Trophoblast cell (in vitro differentiated cells and primary cell): ENCODE measurements at places on chromosomes 7 and 10.

DNA sequence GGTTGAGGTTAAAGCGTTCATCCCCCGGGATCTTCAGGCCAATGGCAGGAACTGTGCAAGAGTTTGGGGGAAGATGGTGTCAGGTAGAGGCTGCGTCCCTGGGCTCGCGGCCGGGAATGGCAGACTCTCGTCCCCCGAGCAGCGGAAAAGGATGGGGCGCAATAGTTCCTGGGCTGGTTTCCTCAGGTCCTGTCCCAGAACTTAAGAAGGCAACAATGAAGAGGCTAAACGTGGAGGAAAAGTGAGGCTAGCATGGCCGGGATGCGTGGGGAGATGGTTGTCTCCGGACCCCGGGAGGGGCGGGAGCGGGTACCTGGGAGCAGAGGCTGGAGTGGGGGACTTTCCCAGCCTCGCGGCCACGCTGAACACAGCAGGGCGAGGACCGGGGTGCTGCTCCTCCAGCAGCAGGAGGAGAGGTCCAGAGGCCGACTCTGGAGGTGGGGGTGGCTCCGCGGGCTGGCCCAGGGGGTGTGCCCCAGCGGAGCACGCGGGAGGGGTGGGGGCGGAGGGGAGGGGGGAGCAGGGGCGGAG, 882 bp downstream of the IRF5 start:
- DNase-seq: no peak
- peaks cover 3% of the 10 kb centered on the region for H3K4me1 ChIP-seq
- H3K27ac ChIP-seq: no peak overlapping the region
- H3K27me3 ChIP-seq: peaks cover 36% of the 10 kb centered on the region

DNA sequence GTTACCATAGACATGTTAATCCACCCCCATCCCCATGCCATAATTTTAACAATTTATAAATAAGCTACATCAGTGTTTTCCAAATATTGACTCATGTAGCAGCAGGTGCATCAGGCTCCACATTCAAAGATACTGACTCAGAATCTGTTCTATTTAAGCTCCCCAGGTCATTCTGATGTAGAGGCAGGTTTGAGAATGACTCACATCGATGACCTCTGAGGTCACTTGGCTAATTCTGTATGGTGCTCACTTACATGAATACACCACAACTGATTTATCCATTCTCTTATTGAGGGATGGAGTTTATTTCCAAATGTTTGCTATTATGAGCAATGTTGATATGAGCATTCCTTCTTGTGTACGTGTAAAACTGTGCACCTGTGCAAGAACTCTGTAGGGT, 1159.0 kb downstream of the TYW1 start:
- no peak overlapping the region for H3K27ac ChIP-seq
- no peaks in the 10 kb centered on the region for H3K4me1 ChIP-seq
- H3K36me3 ChIP-seq: no peaks in the 10 kb centered on the region
- H3K27me3 ChIP-seq: no peaks in the 10 kb centered on the region
- H3K4me3 ChIP-seq: no peak overlapping the region

DNA sequence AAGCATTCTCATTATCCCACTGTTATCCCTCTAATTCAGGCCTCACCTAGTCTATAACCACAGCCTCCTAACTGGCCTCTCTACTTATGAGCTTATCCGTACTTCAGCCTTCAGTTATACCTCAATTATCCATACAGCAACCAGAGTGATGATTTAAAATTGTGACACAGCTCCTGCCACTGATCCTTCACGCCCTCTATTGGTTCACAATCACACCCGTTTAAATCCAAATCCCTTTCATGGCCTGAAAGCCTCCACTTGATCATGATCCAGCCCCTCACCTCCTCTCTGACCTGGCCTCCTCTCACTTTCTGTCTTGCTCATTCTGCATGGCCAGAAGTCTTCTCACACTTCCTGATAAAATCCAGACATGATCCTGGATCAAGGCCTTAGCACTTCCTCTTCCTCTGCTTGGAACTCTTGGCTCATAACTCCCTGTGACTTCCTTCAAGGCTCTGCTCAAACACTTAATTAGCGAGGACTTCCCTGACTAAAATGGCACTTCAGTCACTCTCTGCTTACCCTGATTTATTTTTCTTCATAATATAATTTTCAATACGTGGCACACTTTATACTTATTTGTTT, 19.0 kb upstream of the TMEM26 start:
- H3K4me3 ChIP-seq: no peak overlapping the region
- no peaks in the 10 kb centered on the region for H3K27me3 ChIP-seq
- no peak for DNase-seq
- H3K27ac ChIP-seq: no peak overlapping the region

GRCh38 chr7:44827567-44827966, 20.3 kb downstream of the H2AZ2 start:
- no peak overlapping the region for H3K4me3 ChIP-seq
- no peaks in the 10 kb centered on the region for H3K27me3 ChIP-seq
- peaks cover 16% of the 10 kb centered on the region for H3K36me3 ChIP-seq
- H3K4me1 ChIP-seq: peaks cover 8% of the 10 kb centered on the region
- DNase-seq: no peak

GRCh38 chr10:49050366-49050765, 65.0 kb downstream of the VSTM4 start:
- H3K4me3 ChIP-seq: no peak overlapping the region
- H3K36me3 ChIP-seq: no peaks in the 10 kb centered on the region
- H3K27me3 ChIP-seq: no peaks in the 10 kb centered on the region
- no peak for DNase-seq

DNA sequence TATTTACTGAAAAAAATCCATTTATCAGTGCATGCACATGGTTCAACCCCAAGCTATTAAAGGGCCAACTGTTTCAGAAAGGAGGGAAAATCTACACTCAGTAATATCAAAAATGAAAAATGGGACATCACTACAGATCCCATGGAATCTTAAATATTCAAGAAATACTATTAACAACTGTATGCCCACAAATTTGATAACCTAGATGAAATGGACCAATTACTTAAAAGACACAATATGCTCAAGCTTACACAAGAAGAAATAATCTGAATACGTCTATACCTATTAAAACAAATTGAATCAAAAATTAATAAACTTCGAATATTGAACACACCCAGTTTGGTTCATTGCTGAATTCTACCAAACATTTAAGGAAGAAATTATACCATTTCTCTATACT, 87.9 kb downstream of the KMT2C start:
- H3K4me3 ChIP-seq: no peak overlapping the region
- H3K4me1 ChIP-seq: no peaks in the 10 kb centered on the region
- no peaks in the 10 kb centered on the region for H3K27me3 ChIP-seq
- DNase-seq: no peak
- H3K27ac ChIP-seq: no peak overlapping the region

- DNase-seq: peak; percentile 64
- no peak overlapping the region for H3K27ac ChIP-seq
- no peak overlapping the region for H3K4me3 ChIP-seq
Measured at GRCh38 chr7:115910541-115911164, 119.9 kb downstream of the TFEC start.

GRCh38 chr7:30173058-30173897, 38.5 kb downstream of the MTURN start:
- peak; percentile 97 for DNase-seq
- no peak overlapping the region for H3K4me3 ChIP-seq
- H3K27me3 ChIP-seq: no peaks in the 10 kb centered on the region
- no peaks in the 10 kb centered on the region for H3K36me3 ChIP-seq
- H3K4me1 ChIP-seq: peaks cover 31% of the 10 kb centered on the region
- H3K27ac ChIP-seq: no peak overlapping the region

DNA sequence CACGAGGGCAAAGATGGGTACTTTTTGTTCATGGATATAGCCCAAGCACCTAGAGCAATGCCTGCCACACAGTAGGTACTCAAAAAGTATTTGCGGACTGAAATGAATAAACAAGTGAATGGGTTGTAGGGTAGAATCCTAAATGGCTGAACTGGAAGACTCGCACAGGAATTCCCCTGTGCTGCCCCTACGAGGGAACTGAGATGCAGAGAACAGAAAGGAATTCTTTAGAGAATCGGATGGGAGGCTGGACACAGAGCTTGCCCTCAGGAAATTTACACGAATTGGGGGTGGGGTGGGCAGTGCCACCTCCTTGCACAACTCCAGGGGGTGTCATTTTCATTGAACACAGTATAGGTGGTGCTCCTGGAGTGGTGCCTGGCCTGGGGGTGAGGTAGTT, 35.2 kb upstream of the SRGN start:
- no peak overlapping the region for H3K27ac ChIP-seq
- H3K27me3 ChIP-seq: no peaks in the 10 kb centered on the region
- no peak overlapping the region for H3K4me3 ChIP-seq
- DNase-seq: no peak
- no peaks in the 10 kb centered on the region for H3K36me3 ChIP-seq

GRCh38 chr7:42993038-42993437, 60.9 kb downstream of the MRPL32 start:
- no peak overlapping the region for H3K27ac ChIP-seq
- no peaks in the 10 kb centered on the region for H3K27me3 ChIP-seq
- peak; percentile 3 for DNase-seq
- H3K4me3 ChIP-seq: no peak overlapping the region
- H3K4me1 ChIP-seq: no peaks in the 10 kb centered on the region

GRCh38 chr7:40879941-40880543, 745.2 kb downstream of the SUGCT start:
- no peak for DNase-seq
- H3K36me3 ChIP-seq: no peaks in the 10 kb centered on the region
- no peaks in the 10 kb centered on the region for H3K27me3 ChIP-seq
- H3K4me3 ChIP-seq: peak overlapping the region; percentile 28
- no peak overlapping the region for H3K27ac ChIP-seq
- no peaks in the 10 kb centered on the region for H3K4me1 ChIP-seq

- H3K36me3 ChIP-seq: no peaks in the 10 kb centered on the region
- no peak overlapping the region for H3K4me3 ChIP-seq
- no peak for DNase-seq
- no peak overlapping the region for H3K27ac ChIP-seq
- H3K4me1 ChIP-seq: no peaks in the 10 kb centered on the region
- no peaks in the 10 kb centered on the region for H3K27me3 ChIP-seq
Measured at GRCh38 chr10:117929327-117930067, 117.2 kb downstream of the RAB11FIP2 start.

DNA sequence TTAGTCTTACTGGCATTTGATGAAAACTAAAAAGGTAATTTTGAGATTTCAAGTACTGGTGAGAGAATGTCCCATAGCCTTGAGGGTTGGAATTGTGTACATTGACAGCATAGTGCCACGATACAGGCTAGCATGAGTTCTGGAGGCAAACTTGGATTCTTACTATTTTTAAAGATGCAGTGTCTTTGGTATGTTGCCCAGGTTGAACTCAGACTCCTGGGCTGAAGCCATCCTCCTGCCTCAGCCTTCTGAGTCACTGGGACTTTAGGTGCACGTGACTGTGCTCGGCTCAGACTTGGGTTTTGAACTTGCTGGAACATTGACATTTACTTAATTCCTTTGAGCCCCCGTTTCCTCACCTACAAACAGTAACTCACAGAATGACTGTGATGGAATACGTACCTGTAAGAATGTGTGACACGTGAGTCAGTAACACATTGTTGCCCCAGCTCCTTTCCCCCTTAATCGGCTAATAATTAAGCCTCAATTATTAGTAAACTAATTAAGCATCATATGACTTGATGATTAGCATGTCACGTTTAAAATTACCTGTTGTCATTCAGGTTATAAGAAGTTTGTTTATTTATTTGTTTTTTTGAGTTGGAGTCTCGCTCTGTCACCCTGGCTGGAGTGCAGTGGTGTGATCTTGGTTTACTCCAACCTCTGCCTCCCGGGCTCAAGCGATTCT, 10.6 kb downstream of the DNAJB6 start:
- H3K36me3 ChIP-seq: no peaks in the 10 kb centered on the region
- no peaks in the 10 kb centered on the region for H3K27me3 ChIP-seq
- peak; percentile 61 for DNase-seq
- peaks cover 2% of the 10 kb centered on the region for H3K4me1 ChIP-seq

- no peaks in the 10 kb centered on the region for H3K36me3 ChIP-seq
- no peak overlapping the region for H3K27ac ChIP-seq
- no peak for DNase-seq
- no peaks in the 10 kb centered on the region for H3K27me3 ChIP-seq
- no peaks in the 10 kb centered on the region for H3K4me1 ChIP-seq
- H3K4me3 ChIP-seq: no peak overlapping the region
Measured at GRCh38 chr7:8765374-8765773, 332.0 kb downstream of the NXPH1 start.

DNA sequence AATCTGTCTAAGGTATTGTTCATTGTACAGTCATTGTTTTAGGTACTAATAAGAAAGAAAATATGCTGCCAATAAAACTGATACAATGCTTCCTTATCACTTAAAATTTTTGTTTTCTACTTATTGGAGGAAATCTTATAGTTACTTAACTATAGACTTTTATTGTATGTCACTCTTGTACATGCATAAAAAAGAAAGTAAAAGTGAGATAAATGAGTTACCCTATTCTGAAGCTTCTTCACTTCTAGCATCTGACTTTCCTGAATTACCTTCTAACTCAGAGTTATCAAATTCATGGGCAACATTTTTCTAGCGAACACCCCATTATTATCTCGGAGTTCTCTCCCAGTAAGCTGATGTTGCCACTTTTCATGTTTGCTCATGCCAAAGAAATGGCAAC, 504.9 kb downstream of the SH2D4B start:
- H3K4me1 ChIP-seq: no peaks in the 10 kb centered on the region
- no peak overlapping the region for H3K27ac ChIP-seq
- no peak for DNase-seq
- H3K27me3 ChIP-seq: no peaks in the 10 kb centered on the region
- H3K36me3 ChIP-seq: no peaks in the 10 kb centered on the region
